ENCODE measurements at places on chromosomes 16 and 17.

- no peak for DNase-seq
These were observed 44.3 kb downstream of the LCMT1 start for GRCh38 chr16:25155553-25156460.

GRCh38 chr17:68195667-68196393, 52.0 kb upstream of the AMZ2 start:
- DNase-seq, result no peak

- DNase-seq, result no peak
These were observed 45.7 kb downstream of the DYNLRB2 start for GRCh38 chr16:80586476-80586875.

DNA sequence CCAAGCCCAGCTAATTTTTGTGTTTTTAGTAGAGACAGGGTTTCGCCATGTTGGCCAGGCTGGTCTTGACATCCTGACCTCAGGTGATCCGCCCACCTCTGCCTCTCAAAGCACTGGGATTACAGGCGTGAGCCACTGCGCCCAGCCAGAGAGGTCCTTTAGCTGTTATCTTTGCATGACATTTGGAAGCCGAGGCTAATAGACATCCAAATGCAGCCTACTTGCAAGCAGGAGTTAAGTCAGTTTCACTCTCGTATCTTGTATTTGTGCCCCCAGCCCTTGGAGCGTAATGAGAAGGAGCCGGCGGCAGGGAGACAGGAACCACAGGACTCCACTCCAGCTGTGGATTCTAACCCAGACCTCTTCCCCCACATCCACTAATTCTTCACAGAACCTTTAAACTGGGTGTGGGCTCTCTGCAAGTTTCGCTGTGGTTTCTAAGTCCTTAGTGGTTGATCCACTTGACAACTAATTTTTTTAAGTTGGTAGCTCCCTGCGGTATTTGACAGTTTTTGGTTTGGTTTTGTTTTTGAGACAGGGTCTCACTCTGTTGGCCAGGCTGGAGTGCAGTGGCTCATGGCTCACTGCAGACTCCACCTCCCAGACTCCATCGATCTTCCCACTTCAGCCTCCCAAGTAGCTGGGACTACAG, 3.1 kb upstream of the CYTH1 start:
- no peak for DNase-seq

DNA sequence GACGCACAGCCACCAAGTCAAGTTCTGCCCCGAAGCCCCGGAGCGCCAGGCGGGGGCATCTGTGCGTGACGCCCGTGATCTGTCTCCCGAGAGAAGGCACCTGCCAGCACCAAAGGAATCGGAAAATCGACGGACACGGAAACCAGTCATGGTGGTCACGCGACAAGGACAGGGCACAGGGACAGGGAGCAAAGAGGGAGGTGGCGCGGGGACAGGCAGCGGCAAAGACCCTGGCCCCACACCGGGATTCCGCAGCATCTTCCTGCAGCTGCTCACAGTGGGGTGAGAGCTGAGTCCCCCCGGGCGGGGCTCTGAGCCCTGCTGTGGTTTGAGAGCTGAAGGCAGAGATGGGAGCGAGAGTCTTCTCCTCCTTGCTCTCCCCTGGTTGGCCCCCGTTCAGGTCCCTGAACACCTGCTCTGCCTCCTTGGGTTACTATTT, 56.4 kb downstream of the ABR start:
- DNase-seq, result no peak

DNA sequence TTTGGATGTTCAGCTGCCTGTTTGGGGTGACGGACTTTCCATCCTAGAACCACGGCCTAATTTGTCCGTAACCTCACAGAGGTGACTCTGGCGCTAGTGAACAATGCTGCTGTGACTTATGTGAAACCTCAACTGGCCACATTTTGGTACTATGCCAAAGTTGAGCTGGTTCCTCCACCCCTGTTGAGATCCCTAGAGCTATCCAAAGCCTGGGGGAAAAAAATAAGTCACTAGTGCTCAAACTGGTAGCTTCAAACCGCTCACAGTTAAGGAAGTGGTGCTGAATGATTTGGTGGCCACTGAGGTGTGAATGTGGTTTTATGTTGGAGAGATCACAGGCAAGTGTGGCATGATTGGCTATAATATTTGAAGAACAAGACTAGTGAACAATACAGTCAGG, 11.3 kb upstream of the TUBG2 start:
- no peak for DNase-seq

- DNase-seq, result no peak
These were observed 2.8 kb downstream of the AANAT start for GRCh38 chr17:76469991-76470739.

DNA sequence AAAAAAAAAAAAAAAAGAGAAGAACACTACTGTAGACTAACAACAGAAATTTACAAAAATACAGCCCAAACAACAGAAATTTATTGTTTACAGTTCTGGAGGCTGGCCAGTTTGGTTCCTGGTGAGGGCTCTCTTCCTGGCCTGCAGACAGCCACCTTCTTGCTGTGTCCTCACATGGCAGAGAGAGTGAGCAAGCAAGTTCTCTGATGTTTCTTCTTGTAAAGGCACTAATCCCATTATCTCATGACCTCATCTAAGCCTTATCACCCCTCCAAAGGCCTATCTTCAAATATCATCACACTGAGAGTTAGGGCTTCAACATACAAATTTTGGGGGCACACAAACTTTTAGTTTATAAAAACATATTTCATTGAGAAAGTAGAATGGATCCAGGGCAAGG, 7.3 kb downstream of the ARSG start:
- DNase-seq, result no peak

DNA sequence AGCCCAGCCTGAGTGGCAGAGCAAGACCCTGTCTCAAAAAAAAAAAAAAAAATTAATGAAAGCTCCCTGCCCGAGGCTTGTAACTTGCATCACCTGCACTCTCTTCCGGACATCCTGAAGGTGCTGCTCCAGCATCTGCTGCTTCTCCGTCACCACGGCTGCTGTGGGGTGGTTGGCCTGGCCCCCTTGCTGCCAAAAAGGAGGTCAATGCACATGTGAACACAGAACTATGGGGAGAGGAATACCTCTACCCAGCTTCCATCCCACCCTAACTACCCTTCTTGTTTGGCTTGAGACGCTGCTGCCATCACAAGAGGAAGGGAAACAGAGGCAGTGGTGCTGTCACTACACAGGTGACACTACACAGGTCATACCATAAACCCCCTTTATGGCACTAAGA, 49.0 kb downstream of the STAT3 start:
- no peak for DNase-seq

- no peak for DNase-seq
These were observed 19.8 kb downstream of the MPG start for GRCh38 chr16:97822-98221.

DNA sequence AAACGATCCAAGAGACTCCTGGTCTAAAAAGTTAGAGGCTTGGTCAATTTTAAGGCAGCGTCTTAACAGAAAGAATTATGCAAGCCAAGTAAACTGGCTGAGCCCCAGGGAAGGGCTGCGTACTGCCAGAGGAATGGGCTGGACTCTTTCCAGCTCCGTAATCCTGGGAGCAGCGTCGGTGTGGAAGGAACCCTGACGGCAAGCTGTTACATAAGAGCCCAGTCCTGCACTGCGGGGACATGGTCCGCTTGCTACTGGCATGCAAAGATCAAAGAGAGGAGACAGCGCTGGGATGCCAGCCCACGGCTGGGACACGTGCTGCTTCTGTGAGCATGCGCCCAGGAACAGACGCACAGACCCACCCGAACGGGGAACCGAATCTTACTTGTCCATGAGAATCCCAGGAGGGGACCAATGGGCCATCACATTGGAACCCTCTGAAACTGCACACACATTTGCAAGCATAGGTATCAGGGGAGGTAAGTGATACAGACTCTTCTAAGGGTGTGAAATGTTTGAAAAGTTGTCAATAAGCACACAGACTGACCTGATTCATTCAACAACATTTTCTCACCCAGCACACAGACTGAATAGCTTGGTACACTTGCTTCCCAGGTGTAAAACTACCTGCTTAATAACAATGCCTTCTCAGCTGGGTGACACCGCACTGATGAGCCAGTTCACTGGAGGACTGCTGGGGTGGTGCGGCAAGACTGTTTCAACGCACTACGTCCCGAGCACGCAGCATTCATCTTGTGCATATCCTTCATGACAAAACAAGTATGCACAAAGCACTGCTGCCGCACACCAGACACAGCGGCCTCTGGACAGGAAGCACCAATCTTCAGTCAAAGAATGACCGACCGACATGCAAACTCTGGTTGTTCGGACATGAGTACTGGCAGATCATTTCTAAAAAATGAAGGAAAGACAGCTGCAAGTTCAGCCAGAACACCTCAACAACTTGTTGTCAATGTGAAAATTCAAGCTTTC, 94.9 kb downstream of the ANKRD11 start:
- peak; percentile 89 for DNase-seq

GRCh38 chr16:30585022-30585399, 486 bp downstream of the ZNF785 start:
- no peak for DNase-seq

- DNase-seq, result peak; percentile 69
These were observed 121.4 kb downstream of the KCNJ2 start for GRCh38 chr17:70290770-70291169.

DNA sequence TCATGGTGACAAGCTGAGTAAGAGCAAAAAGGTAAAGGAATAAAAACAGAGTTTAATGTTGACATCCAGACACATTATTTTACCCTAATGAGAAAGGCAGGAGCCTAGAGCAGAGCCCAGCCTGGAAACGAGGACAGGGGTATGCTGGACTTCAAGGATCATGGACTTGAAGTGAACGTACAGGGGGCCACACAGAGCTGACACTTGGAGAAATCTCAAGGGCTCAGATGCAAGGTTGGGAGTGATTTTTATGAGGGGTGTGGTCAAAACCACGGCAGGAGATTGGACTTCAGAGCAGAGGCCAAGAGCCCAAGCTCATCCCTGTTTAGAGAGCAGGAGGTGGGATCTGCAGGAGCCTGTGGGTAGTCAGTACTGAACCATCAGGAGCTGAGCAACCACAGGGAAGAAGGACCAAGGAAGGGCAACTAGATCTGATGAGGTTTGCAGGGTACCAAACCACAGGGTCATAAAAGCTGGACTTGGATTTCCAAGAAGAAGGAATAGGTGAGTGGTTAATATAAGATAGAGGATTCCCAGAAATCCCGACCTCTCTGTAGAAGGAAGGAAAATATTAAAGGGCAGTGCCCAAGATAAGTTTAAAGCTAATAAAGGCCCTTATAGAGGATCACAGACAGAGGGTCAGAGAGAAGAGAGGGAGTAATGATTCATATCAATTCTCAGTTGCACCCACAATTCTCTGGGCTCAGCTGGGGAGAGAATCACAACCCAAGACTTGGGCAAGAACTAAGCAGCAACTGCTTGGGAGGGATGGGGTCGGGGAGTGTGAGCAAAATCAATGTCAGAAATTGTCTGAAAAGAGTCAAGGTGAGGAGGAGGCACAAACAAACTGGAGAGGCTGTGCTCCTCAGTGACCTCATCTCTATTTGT, 331.7 kb downstream of the SOX9 start:
- DNase-seq, result no peak

DNA sequence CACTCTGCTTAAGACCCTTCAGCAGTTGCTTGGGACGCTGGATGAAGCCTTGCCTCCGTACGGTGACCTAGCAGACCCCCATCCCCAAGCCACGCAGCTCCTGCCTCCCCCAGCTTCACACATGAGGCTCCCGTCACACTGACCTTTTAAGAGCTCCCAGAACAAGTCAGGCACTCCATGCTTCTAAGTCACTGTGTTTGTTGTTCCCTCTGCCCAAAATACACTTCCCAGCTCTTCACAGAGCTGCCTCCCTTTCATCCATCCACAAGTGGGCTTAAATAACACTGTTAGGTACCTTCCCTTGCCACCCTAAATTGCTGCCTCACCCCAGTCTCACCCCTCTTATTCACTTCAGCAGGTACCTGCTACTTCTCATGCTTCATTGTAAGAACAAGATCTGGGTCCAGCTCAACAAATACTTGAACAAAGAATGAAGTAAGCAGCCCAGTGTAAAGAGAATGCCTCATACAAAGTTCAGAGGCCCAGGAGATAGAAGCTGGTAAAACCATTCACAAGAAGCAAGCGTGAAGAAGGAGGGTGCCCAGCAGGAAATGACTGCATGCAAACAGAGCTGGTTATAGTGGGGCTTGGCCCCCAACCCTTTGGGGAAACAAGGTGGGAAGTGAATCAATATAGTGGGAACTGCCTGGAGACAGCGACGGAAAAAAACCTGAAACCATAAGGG, 5.8 kb downstream of the ZC3H7A start:
- DNase-seq, result no peak

Data from umbilical cord (tissue), 2 donors.